CD4-positive, alpha-beta T cell treated with Interleukin-21 for 1 hour (primary cell): ENCODE measurements at places on chromosomes 1 and 21.

DNA sequence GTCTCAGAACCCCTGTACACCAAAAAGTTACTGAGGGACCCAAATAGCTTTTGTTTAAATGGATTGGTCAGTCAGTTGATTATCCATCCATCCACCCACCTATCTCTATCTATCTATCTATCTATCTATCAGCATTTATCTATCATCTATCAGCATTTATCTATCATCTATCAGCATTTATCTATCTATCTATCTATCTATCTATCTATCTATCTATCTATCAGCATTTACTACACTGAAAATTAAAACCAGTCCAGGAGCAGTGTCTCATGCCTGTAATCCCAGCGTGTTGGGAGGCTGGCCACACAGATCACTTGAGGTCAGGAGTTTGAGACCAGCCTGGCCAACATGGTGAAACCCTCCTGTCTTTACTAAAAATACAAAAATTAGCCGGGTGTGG is 47.1 kb downstream of the CLSTN1 start:
- no peak for DNase-seq

DNA sequence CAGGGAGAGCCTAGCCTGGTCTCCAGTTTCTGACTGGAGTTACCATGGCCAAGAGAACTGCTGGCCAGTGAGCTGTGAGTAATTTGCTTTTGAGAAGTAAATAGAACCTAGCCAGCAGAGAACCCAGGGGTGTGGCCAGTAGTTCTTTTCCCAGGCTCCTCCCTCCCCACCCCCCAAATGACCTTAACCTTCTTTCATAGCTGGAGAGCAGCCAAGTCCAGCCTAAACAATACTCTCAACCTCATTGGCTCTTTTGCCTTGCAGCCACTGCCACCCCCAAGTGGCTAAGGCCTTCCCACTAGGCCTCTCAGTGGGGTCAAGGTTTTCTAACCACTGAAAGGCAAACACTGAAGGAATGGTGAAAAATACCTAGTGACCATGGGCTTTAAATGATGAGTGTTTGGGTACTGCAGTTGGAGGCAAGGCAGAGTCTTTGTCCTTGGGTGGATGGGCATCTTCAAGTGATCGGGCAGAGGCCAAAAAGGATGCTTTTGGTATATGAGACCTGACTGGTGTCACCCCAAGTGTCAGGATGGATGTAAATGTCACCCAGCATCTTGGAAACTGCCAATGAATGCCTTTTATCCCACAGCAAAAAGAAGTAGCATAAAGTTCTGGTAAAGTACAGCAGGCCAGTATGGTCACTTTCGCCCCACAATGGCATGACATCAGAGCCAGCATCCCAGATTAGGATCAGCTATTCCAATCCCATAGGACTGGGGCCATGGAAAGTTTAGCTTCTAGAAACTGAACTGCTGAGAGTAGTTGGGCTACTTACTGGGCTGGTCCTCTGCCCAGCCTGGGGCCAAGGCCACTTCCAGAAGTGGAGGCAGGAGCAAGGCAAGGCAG is 3.5 kb upstream of the PIGV start:
- DNase-seq = no peak

DNA sequence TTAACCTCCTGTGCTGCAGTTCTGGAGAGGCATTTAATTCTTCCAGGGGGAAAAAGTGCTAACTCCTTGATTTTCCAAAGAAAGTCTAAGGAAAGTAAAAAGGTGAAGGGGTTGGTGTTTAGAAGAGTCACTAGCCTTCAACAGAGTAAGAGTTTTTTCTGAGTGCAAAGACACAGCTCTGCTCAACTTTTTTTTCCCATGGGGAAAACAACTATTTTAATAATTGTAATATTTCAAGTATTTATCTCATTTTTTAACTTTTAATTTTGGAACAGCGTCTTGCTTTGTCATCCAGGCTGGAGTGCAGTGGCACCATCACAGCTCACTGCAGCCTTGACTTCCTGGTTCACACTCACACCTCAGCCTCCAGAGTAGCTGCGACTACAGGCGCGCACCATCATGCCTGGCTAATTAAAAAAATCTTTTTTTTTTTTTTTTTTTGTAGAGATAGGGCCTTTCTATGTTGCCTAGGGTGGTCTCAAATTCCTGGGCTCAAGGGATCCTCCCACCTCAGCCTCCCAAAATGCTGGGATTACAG is 202.6 kb downstream of the APP start:
- no peak for DNase-seq

- no peak for DNase-seq
Measured at GRCh38 chr1:109078317-109078716, 2.5 kb upstream of the TAF13 start.

- no peak for DNase-seq
Measured at GRCh38 chr1:112431038-112431437, 35.0 kb downstream of the CTTNBP2NL start.
